H54 (cell line): ENCODE measurements at places on chromosomes 1 and 21.

DNA sequence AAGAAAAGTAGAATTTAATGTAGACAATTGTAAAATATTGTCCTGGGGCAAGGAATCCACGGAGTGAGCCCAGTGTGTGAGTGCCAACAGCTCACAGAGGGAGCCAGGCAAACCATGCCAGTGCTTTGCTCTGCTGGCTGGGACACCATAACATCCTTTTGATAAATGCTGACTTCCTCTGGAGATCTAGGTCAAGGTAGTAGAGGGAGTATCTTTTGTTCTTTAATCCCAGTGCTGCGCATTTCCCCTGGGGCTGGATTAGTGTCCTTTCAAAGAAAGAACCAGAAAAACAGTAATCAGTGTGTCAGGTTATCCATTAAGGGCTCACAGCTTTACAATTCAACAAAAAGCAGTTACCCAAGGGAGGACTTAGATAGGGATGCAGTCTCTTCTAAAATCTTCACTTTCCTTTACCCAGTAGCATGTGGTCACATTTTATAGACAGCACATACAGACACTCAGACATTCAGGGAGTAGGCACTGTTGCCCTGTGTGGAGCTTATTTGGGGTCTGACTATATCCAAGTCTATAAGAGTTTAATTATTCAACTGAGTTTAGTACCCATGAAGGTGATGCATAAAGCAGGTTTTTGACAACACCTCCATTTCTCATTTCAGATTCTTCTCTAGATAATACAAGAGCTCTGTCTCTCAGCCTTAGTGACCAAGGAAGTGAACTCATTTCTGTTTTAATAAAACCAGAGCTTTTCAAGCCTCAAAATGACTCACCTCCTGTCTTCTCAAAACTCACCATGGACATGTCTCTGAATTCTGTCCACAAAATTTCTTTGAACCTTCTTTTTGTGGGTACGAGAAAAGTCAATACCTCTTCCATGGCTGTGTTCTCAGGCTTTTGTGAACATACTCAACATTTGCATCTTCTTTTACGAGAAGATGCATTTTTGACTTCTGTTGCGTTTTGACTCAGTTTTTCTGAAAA is 215.3 kb downstream of the BRINP2 start:
- DNase-seq = no peak

DNA sequence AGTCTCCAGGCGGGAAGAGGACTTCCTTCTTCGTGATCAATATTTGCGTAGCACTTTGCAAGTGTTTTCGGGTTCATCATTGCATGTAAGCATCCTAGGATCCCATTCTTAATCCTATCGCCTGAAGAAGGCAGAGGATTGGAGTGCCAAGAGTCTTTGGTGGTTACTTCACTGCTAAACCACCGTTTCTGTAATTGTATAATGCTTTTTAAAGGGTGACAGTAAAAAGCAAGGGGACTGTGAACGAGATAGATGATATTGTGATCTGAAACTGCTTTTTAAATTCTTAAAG is 345 bp upstream of the ALDH9A1 start:
- no peak for DNase-seq

DNA sequence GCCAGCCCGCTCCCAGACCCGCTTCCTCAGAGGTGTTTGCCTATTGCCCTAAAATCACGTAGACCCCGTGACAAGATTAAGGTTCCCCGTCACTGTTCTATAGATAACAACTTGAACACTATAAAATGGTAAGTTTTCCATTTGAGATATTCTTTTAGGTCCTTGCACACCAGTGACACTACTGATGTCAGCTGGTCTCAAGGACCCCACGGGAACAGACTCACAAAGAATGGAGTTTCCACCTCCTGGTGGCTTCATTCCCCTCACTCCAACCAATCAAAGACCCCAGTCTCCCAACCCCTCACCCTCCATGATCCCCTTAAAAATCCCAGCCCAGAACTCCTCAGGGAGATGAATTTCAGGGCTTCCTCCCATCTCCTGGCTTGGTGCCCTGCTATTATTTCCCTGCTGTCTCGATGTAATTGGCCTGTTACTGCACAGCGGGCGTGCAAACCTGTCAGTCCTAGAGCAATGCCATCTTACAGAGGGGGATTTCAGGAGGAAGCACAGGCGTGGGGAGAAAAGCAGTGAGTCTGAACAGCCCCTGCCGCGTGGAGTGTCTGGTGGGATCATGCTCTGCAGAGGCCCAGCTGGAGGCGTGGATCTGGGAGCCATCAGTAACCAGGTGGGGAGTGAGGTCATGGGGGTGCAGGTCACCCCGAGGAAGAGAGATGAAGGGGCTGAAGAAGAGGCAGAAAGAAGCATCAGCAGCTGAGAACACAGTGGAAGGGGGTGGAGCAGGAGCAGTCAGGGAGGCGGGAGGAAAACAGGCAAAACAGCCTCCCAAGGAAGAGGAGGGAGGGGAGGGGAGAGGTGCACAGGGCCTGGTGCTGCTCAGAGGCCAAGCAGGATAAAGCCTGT is 35.1 kb upstream of the LBR start:
- no peak for DNase-seq

DNA sequence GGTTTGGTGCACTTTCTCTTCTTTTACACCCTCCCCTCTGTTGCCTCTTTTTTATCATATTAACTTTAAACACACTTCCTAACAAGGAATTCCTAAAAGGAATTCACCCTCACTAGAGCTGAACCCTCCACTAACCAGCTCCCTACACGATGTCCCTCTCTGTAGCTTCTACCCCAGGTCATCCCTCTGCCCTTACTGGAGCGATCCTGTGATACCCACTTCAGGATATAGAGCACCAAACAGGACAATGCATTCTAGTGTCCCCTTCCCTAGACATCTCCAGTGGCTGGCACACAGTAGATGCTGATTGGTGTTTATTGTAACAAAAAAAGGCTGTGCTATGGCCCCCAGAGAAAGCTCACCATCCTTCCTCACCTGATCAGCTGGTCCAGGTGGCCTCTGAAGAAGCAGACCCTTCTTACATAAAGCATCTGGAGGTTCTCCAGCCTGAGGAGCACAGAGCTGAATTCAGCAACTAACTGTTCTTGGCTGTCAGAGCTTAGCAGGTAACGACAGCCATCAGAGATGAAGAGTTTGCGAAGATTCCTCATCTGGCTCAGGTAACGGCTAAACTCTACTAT is 1.4 kb downstream of the PRAMEF18 start:
- no peak for DNase-seq

DNA sequence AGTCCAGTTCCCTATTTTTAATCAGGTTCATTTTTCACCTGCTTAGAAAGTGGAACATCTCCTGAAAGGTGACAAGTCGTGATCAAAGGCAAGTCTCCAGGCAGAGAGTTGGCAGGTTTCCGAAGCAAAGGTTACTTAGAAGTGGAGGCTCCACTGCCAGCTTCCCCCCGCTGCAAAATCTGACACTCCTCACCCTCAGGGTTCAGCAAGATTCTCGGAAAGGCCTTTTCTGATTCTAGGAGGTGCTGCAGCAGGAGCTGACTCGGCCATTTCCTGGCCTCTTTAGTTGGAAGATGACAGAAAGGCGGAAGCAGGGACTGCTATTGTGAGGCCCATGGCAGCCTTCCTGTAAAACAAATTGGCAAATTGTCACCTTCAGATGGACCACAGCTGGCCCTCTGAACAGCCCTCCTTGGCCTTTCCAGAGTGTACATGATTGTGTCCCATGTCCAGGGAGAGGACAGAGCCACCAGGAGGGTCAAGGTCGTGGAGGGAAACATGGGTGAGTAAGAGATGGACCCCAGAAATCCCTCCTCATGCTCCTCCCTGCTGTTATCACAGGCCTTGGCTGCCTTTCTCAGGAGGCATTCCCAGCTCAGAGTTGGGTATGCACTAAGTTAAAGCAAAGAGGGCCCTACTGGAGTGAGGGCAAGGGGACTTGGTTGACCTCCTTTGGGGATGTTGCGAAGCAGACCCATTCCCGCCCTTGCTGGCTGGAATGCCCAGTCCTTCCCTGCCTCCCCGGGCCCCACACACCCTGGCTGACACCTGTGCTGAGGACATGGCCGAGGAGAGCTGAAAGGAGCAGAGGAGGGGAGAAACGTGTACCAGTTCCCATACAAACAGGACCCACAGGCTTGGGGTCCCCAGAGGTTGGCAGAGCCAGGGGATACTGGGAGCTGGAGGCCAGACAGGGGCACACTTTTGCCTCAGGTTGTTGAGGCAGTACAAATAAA is 115.5 kb upstream of the IRF2BP2 start:
- DNase-seq = no peak

GRCh38 chr1:214420341-214420740 is 131.1 kb downstream of the PTPN14 start:
- no peak for DNase-seq

GRCh38 chr1:242522996-242523718 is 1.3 kb downstream of the PLD5 start:
- no peak for DNase-seq

DNA sequence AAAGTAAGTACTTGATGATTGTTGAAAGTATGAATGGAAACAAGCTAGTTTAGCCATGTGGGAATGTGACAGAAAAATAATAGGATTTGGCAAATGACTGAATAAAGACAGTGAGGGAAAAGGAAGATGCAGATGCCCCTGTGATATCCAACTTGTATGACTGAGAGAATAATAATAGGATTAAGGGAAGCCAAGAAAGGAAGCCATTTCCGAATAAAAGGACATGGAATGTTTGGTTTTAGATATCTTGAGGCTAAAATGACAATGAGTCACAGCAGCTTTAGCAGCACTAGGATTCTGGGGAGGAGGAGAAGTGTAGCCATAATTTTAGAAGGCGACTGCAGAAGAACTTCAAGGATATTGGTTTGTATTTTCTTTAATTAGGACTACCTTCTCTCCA is 109.2 kb downstream of the TTLL7 start:
- no peak for DNase-seq

DNA sequence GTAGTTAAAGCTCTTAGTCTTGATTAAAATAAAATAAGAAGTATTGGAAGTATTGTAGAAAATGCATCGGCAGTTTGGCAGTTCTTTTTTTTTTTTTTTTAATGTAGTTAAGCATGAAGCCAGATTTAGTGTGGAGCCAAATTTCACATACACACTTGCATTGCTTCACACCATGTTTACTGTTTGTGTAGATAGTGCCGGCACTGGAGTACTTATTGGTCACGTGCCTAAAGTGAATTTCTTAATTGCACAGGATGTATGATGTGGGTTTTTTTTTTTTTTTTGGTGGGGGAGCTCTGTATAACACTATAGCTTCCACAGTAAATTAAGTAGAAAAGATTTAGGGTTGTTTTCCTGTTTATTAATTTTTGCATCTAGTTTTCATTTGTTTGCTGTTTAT is 21.2 kb upstream of the TMEM61 start:
- no peak for DNase-seq
